ENCODE measurements at places on chromosomes 1 and 21.
A peak's percentile ranks its signal among the peaks of the same experiment; 100 is the strongest.

- no peak for DNase-seq
These were observed 67.6 kb downstream of the RGS13 start for GRCh38 chr1:192703283-192704206.

GRCh38 chr1:205840146-205840923 is 9.6 kb downstream of the PM20D1 start:
- DNase-seq = no peak

DNA sequence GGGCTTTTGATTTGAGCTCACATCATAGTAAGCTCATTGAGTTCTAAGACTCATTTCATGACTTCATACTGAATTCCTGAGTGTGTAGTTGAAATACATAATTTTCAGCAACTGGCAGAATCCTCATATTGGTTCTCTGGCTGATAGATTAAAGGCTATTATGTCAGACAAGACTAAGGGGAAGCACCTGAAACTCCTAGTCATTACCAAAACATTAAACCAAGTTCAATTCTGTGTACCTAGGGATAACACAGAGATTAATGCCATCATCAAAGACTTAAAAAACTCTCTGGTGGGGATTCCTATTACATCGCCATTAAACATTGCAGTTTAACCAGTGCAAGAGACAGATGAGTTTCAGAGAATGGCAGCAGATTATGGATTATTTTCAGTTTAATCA is 339.1 kb downstream of the PTPRC start:
- DNase-seq = no peak

- DNase-seq = no peak
These were observed 67.7 kb downstream of the SDCCAG8 start for GRCh38 chr1:243323491-243323890.

DNA sequence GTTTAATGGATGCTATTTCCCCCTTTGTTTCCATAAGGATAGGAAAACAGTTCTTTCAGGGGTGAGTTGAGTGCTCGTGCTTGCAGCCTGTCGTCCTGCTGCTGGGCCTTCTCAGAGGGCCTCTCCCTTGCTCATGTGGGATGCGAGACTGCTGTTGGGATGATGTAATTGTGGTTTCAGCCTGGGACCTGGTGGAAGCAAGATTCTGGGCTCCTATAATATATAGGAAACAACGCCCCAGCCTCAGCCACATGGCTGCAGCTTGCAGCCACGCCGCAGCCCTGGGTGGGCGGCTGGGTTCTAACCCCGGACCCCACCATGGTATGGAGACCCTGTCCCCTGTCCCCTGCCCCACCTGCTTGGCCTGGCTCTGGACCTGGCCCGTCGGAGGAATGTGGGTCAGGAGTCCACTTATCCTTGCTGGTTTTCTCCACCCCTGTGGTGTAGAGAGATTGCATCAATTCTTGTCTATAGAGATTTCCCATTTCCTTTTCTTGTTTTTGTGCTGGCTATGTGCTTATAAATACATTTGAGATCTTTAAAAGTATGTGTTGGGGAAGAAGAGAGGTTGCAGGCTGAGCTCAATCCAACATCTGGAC is 357.8 kb downstream of the SIPA1L2 start:
- DNase-seq = peak; percentile 61

DNA sequence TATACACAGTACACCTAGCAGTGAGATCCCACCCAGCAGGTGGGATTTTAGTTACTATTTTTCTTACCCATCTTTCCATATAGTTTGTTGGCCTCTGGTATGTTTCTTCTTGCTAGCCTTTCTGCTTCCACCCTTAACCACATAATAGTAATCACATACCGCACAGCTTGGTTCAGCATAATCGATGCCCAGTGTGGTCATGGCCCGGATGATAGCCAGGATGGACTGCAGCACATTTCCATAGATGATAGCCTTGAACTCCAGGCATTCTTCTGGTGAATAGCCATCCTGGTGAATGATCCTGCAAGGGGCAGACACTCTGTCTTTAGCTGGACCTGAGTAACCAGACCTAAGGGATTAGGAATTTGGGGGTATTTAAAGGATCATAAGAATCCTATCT is 9.5 kb downstream of the GNAT2 start:
- DNase-seq = no peak

DNA sequence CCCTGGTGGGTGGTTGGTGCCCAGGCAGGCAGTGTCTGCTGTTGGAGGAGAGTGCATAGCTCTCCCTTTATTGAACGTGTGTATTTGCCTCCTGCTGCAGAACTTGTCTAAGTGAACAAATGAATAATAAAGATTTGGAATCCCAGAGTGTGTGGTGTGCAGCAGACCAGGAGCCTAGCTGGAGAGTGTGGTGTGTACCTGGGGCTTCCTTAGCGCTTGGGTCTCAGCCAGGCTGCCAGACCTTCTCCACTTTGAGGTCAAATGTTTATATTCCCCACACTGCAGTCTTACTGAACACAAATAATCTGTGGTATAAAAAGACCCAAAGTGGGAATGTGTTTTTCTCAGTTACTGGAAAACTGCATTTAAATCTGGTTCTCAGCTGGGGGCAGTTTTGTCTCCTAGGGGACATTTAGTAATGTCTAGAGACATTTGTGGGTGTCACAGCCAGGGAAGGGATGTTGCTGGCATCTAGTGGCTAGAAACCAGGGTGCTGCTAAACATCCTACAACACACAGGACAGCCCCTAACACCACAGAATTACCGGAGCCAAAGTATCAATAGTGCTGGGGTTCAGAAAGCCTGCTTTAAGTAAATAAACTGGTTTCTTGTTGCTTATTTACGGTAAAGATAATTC is 23.6 kb downstream of the SLC37A1 start:
- no peak for DNase-seq

- DNase-seq = peak; percentile 89
These were observed 136.1 kb downstream of the TNFSF18 start for GRCh38 chr1:172914501-172915144.

- DNase-seq = no peak
These were observed 99.1 kb upstream of the ACTRT2 start for GRCh38 chr1:2921970-2922686.

DNA sequence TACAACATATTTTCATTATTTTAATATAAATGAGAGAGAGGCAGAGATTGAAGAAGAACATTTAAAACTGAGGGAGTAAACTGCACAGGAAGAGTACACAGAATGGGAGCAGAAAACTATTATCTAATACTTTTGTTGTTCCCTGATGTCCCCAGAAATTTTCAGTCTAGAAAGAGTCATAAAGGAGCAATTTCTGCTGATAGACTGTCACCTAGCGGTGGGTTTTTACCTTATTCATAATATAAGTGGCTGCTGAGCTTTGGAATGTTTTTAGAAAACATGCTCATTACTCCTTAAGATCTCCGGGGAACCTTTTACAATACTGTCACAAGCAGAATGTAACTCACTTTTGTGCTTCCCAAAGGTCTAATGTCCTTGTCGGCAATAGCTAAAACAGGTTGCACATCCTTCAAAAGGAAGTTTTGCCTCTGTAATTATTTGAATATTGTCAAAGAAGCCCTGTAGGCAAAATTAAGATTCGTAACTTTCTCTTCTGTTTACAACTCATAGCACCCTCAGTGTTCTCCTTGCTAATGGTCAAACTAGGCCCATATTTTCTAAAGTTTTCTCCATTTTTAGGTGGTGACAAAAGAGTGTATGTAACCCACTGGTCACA is 4.9 kb upstream of the NPL start:
- peak; percentile 34 for DNase-seq

- DNase-seq = peak; percentile 56
These were observed 925 bp upstream of the ARHGEF10L start for GRCh38 chr1:17538428-17539117.

- no peak for DNase-seq
These were observed 24.6 kb upstream of the TTC22 start for GRCh38 chr1:54825696-54826095.

GRCh38 chr1:168136709-168137514 is at the start of gene GPR161:
TSS of gene GPR161 (minus strand) at chr1:168136930. CDS start at chr1:168104850, 32,080 bp downstream.
- no peak for DNase-seq

DNA sequence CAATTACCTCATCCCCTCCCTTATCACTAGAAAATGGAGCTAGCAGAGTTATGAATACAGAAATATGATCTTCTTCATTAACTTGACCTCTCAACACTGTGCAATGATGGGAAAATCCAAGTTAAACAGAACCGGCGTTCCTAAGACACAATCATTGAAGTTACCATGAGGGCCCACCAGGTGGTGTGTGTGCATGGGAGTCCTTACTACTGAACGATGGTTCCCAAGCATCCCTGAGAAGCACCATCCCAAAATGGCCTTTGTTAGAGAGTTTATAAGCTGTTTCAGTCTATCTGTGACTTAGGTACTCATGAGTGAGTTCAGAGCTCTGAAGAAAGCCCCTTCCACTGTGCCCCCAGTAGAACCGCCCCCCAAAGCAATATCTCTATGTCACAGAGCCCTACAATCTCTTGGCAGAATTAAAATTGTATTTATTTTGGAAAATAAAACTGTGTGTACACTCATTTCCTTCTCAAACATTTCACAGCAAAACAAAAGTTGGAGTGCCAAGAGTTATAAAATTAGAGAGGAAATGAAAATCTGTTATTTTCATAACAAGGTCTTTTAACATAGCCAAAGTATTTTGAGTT is 56.8 kb downstream of the PLD5 start:
- DNase-seq = peak; percentile 38

GRCh38 chr1:56625819-56626440 is 19.2 kb upstream of the PRKAA2 start:
- DNase-seq = no peak

GRCh38 chr1:33111965-33112364 is 31.0 kb downstream of the AZIN2 start:
- DNase-seq = peak; percentile 54

DNA sequence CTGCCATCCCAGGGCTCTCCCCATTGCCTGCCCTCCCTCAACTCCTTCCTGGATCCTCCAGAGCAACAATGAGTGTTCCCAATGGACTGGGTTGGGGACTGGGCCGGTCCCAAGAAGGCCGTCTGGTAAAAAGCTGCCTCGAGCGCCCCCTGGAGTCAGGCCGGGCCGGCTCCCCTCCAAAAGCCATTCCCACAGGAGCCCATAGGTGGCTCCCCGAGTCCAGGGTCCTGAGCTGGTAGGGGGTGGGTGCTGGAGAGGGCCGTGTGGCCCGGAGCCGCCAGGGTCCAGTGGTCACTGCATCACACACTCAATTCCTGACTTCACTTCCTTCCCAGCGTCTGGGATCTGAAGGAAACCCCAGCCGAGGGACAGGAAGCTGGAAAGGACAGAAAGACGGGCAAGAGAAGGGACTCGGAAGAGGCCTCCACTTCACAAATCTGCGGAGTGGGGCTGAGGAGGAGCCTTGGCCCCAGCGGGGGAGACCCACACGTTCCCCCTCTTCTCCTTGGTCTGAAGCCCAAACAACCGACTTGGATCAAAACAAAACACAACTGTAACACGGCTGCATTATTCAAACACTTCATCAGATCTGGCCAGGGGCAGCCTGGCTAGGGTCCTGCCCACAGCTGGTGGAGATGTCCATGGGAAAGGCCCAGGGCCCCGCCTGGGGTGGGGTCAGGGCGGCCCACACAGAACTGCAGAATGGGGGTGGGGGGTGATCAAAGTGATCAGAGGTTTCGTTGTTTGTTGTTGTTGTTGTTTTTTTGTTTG is 10.9 kb upstream of the ALDH4A1 start:
- peak; percentile 62 for DNase-seq

DNA sequence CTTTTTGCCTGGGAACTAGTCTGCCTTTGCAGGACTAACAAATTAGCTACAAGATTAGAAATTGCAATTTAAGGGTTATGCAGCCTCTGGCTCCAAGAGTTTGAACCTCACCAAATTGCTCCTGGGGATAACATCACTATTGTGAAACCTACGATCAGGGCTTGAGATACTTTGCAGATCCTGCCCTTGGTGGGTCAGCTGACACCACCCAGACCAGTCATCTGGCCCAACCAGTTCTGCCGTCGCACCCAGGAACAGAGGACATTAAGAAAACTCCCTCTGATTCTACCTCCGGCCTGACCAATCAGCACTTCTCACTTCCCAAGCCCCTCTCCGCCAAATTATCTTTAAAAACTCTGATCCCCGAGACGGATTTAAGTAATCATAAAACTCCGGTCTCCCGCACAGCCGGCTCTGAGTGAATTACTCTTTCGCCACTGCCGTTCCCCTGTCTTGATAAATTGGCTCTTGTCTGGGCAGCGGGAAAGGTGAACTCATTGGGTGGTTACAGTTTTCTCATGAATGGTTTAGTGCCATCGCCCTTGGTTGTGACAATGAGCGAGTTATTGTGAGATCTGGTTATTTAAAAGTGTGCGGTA is 32.9 kb upstream of the B3GALT5 start:
- no peak for DNase-seq

DNA sequence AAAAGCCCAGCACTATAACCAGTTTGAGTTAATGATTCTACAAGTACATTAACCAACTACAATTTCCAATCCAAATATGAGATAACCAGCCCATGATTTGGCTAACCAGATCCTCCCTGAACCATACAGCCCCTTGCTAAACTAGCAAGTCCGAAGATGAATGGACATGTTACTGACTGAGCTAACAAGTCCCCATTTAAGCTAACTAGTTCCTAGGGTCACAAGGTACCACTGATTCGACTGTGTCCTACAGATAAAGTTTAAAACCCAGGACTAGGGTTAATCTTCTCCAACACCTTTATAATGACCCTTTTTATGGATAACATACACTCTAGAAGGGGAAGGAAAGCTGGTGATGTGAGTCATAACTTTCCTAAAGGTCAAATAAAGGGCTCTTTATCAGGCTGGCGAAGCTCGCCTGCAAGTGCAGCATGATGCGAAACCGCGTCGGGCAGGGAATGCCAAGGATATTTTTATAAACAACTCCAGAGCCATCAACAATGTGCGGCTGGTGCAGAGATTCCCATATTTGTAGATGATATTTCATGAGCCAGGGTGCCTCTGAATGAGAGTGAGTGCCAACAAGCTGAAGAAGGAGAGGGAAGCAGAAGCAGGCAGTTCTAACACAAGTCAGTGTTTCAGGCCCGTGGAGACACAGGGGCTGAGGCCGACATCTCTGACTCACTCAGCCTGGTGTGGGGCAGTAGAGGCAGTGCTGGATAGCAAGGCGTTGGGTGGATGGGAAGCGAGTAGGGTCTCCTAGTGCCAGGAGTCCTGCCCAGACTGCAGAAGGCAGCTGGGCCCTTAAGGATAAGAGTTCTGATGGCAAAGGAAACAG is 75.6 kb upstream of the ROR1 start:
- peak; percentile 89 for DNase-seq

DNA sequence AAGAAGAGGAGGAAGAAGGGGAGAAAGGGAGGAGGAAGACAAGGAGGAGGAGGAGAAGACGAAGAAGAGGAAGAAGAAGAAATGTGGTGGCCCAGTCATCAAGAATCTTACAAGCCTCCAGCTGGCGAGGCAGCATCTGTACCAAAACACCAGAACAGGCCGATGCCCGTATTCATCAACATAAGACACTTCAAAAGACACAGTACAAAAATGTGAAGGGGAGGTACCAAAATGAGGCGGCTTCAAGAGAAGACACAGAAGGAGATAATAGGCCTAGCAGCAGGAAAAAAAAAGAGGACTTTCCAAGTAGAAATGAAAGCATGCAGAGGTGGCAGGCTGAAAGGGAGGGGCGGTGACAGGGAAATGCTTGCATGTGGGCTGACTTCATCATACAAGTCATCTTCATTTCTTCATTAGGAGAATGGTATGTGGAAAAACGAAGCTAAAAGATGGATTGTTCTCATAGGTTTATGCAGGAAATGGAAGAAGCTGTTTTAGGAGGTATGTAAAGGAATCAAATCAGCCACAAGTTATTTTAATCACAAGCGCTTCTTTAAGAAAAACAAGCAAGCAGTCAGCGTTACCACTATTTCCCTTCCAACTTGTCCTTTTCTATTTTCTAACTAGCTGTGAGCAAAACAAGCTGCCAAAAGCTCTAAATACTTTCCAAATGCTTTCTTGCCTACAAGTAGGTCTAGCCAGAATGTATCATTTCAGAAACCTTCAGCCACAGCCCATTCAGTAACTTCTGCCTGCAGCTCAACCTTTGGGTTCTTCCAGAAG is 192.3 kb downstream of the SLC45A1 start:
- peak; percentile 78 for DNase-seq

GRCh38 chr1:198598796-198599321 is 40.0 kb upstream of the PTPRC start:
- no peak for DNase-seq
